ENCODE measurements at places on chromosomes 3 and 15. TPM values are rescaled to one million over a fixed set of nuclear protein-coding genes. Genes with fewer than 3 reads are reported as not detected.

GRCh38 chr3:128482666-128483656 is 10.0 kb downstream of the GATA2 start:
- DNase-seq = no peak

DNA sequence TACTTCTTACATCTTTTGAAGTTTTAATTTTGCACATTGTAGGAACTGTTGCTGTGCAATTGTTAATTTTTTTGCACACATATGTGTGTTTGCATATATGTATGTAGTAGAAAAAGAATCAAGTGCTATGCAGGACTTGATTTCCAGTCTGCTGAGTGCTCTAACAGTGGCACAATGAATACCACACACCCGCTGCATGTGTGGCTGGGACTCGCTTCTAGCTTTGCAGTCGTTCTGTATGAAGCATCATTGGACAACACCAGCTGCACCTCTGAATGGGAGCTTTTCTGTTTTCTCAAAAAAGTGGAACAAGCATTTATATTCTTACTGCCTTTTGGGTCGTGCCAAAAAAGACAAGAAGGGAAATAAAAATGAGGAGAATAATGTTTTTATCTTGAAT is 564.7 kb downstream of the FOXP1 start:
- DNase-seq = no peak

GRCh38 chr3:18723206-18723810 is 298.2 kb upstream of the SATB1 start:
- no peak for DNase-seq

- DNase-seq = no peak
Measured at GRCh38 chr3:183259621-183260020, 6.6 kb downstream of the B3GNT5 start.

- no peak for DNase-seq
Measured at GRCh38 chr3:5126586-5126985, 4.5 kb downstream of the ARL8B start.

DNA sequence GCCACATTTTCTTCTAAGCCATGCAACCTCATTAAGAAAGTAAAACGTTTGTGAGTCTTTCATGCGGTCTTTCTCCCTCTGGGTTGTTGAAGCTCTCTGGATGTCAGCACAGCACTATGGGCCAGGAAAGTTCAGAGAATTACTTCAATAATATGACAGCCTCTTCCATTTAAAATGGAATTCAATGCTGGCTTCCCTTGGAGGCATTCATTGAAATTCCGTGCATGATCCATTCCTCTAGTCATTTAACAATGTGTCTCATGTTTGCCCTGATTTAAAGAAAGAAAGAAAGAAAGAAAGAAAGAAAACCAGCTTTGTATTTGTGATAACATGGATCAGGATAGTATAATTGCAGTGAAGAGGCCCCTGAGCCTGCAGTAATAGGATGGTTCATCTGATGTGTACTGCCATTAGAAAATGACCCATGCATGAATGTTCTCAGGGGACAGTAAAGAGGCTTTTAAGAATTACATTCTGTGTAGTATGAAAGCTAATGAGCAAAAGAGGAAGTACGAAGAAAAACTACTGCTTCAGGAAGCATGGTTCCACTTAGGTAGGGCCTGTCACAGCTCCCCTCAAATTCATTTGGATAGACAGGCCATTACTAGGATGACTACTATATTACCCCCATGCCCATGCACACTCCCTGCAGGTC is 146.0 kb downstream of the ARPP21 start:
- DNase-seq = no peak

GRCh38 chr3:4396542-4396941 is 70.5 kb downstream of the SUMF1 start:
- no peak for DNase-seq

DNA sequence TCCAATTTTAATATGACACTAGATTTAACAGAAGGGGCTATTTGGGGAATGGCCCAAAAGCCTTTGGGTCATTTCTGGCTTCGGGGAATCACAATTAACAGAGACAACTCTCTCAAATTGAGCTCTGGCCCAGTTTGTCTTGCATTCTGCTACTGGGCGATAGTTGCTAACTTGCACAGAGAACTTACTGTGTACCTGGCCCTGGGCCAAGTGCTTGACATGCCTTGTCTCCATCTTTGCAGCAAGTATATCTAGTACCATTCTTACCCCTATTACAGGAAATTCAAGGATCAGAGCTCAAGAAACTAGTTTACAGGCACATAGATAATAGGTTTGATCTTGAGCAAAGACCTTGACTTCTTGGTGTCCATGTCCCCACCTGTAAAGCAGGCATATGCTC is 175.7 kb downstream of the TMEM108 start:
- no peak for DNase-seq

DNA sequence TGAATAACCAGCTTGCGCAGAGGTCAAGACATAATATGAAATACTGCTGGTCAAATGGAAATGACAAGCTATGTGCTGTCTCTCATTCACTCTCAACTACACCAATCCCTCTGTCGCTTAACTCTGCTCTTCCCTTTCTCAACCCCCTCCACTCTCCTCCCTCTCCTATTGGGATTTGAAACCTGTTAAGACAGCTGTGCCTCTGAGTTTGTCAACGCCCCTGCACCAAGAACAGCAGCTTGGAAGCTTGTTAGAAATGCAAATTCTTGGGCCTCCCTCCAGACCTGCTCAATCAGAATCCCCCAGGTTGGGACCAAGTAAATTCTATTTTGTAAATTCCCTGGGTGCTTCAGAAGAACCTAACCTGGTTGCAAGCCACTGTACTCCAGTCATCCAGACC is 149.7 kb upstream of the ATP2B2 start:
- no peak for DNase-seq

DNA sequence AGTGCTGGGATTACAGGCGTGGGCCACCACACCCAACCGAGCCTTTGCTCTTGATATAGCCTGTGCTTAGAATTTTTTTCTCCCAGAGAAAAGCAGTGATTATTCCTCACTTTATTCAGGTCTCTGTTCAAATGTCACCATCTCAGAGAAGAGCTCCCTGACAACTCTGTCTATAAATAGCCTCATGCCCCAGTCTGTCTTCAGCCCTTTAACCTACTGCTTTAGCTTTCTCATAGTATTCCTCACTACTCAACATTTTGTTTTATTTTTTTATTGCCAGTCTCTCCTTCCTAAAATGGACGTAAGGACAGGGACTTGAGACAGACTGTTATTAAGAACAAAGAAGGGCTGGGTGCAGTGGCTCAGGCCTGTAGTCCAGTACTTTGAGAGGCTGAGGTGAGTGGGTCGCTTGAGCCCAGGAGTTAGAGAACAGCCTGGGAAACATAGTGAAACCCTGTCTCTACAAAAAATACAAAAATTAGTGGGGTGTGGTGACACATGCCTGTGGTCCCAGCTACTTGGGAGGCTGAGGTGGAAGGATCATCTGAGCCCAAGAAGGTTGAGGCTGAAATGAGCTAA is 78.7 kb upstream of the TTBK2 start:
- DNase-seq = no peak

DNA sequence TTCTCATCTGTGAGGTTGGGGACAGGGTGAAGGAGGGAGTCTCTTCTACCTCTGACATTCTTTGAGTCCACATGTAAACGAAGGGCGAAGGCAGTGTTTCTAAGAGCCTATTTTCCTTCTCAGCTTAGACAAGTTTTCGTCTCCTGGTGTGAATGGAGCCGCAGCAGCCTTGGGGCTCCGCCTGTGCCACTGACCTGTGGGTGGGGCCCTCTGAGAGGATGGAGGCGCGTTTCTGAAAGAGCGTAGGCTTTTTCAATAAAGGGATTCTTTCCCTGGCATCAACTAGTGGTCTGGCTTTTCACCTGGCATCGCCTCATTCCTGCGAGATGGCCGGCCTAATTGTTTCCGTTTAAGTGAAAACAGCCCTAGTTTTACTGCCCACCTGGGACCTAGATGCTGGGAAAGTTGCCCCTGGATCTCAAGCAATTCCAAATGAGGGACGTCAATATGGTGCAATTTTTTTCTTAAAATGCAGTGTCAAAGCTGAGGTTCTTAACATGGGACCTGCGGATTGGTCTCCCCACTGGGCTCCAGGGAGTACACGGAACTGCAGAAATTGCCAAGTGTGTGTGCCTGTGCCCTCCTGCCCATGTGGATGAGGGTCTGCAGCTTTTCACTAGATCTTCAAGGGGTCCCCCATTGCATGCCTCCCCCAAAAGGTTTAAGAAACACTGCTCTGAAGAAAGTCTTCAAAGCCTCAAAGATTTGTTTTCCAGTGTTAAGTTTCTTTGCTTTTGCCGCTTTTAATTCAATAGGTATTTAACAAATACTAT is 958 bp downstream of the GLDN start:
- no peak for DNase-seq

- DNase-seq = no peak
Measured at GRCh38 chr3:138135146-138135832, 3.1 kb upstream of the A4GNT start.

GRCh38 chr3:106326941-106327695 is 458.3 kb upstream of the CBLB start:
- DNase-seq = no peak

GRCh38 chr3:120473389-120473788 is 22.6 kb upstream of the FSTL1 start:
- no peak for DNase-seq

GRCh38 chr3:188468662-188469061 is 314.7 kb downstream of the LPP start:
- DNase-seq = no peak

Gene THPO
- 6.0 TPM for total RNA-seq

Gene COMMD2
- 10.7 TPM for total RNA-seq

Gene SLCO2A1
- 0.56 TPM for total RNA-seq

Gene RHCG
- total RNA-seq = 0.08 TPM

Gene GUCA1C
- total RNA-seq = not detected

Gene GOLGA8T
- 0.19 TPM for total RNA-seq

Gene PLA2G4E
- total RNA-seq = not detected

Gene DNAH12
- total RNA-seq = 0.05 TPM

Gene WDR72
- 55.4 TPM for total RNA-seq

Data from liver (tissue), 10 donors.